Left ventricle myocardium inferior (tissue), 1 donor: ENCODE measurements at places on chromosomes 16 and 17. TPM values are rescaled to one million over a fixed set of nuclear protein-coding genes. Genes with fewer than 3 reads are reported as not detected.
A peak's percentile ranks its signal among the peaks of the same experiment; 100 is the strongest.

DNA sequence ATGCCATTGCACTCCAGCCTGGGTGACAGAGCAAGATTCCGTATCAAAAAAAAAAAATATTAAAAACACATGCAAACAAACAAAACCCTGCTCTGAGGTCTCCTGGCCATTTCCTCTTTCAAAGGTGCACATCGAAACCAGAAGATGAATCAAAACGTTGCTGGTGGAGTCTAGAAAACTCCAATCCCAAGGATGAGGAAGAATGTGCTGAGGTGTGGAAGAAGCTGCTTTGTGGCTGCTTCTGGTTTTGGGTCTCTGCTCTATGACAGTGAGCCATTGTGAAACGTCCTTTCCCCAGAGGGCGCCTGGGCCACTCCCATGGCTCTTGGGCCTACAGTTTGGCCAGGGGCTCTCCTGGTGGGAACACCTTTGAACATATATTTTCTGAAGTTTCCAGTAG lies 112.6 kb downstream of the IRF8 start:
- H3K4me1 ChIP-seq: no peaks in the 10 kb centered on the region
- H3K4me3 ChIP-seq: no peak overlapping the region
- DNase-seq: no peak
- no peak overlapping the region for H3K27ac ChIP-seq

GRCh38 chr17:55363033-55363432 lies 58.6 kb downstream of the MMD start:
- H3K36me3 ChIP-seq: no peaks in the 10 kb centered on the region
- H3K27me3 ChIP-seq: no peaks in the 10 kb centered on the region

GRCh38 chr16:12062343-12063003 lies 85.9 kb downstream of the SNX29 start:
- no peak overlapping the region for H3K4me3 ChIP-seq
- DNase-seq: peak; percentile 75
- no peaks in the 10 kb centered on the region for H3K36me3 ChIP-seq
- H3K4me1 ChIP-seq: peaks cover 32% of the 10 kb centered on the region

The ABCA3 gene
- 6.9 TPM for total RNA-seq

The ASGR1 gene
- 0.14 TPM for total RNA-seq

DNA sequence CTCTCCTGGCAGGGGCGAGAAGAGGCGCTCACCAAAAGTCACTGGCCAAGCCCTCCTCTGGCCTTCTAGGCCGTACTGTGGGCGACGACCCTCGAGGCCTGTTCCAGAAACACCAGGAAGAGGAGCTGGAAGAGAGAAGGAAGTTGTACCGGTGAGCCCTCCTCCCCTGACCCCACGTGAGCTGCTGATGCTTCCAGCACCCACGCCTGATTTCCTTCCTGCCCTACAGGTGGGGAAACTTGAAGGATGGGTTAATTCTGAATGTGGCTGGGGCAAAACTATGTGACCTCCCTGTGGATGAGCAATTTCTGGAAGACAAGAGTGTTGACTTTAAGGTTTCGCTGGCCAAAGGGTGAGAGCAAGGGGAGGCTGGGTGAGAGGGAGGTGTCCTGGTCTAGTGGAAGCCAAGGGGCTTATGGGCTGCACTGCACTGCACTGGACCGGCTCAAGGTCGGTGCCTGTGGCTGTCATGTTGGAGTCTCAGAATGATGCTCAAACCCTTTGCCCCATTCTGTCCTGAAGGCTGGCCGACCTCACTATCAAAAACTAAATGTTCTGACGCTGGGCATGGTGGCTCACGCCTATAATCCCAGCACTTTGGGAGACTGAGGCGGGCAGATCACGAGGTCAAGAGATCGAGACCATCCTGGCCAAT lies 6.2 kb downstream of the C17orf100 start:
- no peak overlapping the region for H3K27ac ChIP-seq
- DNase-seq: no peak
- peaks cover 20% of the 10 kb centered on the region for H3K4me1 ChIP-seq
- H3K27me3 ChIP-seq: peaks cover 91% of the 10 kb centered on the region
- H3K36me3 ChIP-seq: no peaks in the 10 kb centered on the region

DNA sequence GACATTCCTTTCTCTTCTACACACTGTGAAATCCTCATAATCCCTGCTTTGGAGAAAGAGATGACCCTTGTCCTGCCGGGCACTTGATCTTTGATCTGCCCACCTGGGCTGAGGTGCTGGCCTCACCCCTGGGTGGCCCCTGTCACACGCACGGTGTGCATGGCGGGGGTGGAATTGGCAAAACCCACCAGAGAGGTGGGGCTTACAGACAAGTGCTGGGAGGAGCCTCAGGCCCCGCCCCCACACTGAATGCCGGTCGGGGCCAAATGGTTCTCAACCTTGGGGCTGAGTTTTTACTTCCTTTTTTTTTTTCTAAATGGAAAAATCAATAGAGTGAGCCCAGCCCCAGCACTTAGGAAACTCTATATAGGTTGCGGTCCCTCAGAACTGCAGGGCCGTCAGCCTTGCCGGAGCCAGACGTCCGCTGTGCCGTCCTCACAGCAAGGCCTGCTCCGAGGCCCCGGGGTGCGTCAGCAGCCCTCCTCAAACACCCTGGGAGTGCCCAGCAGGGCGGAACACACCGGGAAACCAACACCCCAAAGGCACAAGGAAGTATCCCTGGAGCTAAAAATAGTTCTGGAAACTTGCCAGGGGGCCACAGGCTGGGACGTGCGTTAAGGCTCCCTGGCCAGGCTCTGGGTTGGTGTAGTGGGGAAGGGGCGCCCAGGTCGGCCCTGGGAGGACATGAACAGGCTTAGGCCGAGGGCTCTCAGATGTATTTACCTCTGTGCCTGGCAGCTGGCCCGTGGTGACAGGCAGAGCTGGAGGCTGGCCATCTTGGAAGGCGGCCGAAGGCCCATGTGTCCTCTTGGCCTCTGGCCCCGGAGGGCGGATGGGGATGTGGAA lies 11.0 kb downstream of the GPRC5C start:
- H3K27me3 ChIP-seq: no peaks in the 10 kb centered on the region
- peak overlapping the region; percentile 59 for H3K4me3 ChIP-seq
- peaks cover 65% of the 10 kb centered on the region for H3K4me1 ChIP-seq
- H3K36me3 ChIP-seq: peaks cover 20% of the 10 kb centered on the region
- peak; percentile 94 for DNase-seq
- peak overlapping the region; percentile 98 for H3K27ac ChIP-seq

The TMEM220 gene
- total RNA-seq: 6.4 TPM

GRCh38 chr16:88560714-88561484 lies 9.3 kb upstream of the ZC3H18 start:
- no peak overlapping the region for H3K4me3 ChIP-seq
- H3K36me3 ChIP-seq: no peaks in the 10 kb centered on the region
- peaks cover 31% of the 10 kb centered on the region for H3K27me3 ChIP-seq

The KRTAP4-2 gene
- total RNA-seq: not detected

DNA sequence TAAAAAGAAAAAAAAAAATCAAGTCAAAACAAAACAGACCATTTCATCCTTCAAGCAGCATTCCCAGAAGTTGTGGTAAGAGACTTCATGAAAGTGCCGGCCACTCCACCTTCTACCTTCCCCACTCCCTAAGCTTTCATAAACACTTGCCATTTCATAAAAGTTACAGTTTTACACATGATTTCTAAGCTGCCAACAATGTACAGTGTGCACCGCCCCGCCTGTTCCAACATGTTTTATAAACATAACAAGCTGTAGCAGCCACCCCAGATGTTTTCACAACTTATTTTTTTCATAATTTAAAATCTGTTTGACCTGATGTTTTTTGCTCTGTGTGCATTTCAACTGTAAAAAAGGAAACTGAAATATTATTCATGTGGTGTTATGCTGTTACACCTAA lies 608.1 kb downstream of the TOX3 start:
- DNase-seq: no peak
- no peaks in the 10 kb centered on the region for H3K4me1 ChIP-seq
- H3K27me3 ChIP-seq: no peaks in the 10 kb centered on the region
- H3K4me3 ChIP-seq: no peak overlapping the region

DNA sequence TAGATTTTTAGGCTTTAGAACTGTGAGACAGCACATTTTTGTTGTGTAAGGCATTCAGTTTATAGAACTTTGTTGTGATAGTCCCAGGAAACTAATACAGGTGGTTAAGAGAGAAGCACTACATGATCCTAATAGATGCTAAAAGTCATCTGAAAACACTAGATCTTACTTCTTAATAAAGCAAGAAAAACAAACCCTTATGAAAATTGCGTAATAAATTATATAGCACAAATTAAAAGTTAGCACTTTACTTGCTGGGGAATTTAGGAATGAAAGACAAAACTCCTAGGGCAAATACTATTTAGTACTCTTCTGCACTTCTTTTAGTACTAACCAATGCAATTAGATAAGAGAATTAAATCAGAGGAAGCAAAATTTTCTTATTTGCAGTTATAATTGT lies 163.3 kb upstream of the SHISA6 start:
- peaks cover 14% of the 10 kb centered on the region for H3K27me3 ChIP-seq
- no peaks in the 10 kb centered on the region for H3K36me3 ChIP-seq
- no peaks in the 10 kb centered on the region for H3K4me1 ChIP-seq
- DNase-seq: no peak

GRCh38 chr16:59886021-59886420 lies 1151.9 kb upstream of the GOT2 start:
- H3K36me3 ChIP-seq: no peaks in the 10 kb centered on the region
- no peaks in the 10 kb centered on the region for H3K4me1 ChIP-seq
- no peaks in the 10 kb centered on the region for H3K27me3 ChIP-seq
- peak overlapping the region; percentile 43 for H3K27ac ChIP-seq
- DNase-seq: peak; percentile 36

DNA sequence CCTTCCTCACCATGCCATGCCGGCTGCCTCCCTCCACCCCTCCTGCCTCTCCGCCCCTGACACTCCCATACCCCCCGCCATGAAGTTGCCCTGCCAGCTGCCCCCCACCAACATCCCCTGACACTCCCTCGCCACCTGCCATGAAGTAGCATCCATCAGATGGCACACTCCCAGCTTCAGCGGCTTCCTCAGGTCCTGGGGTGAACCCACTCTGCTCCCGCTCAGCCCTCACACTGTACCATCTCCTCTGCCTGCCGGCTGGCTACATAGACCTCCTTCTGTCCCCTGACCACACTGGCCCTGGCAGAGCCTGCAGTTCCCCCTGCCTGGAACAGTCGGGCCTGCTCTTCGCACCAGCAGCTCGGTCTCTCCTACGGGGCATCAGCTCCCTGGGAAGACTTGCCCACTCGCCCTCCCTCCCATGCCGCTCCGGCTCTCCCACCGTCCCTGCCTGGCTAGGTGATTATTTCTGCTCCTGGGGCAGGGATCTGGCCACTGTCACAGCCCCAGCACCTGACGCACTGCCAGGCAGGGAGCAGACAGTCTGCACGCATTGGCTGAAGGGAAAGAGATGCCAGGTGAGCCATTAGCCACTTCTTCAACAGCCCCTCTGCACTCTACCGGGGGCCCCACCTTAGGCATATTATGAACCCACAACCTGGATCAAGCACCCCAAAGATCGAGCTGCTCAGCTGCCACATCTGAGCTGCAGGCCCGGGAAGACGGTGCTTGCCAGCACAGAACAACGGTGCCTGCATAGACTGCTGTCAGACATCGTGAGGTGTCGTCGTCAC lies 9.0 kb downstream of the CANT1 start:
- peaks cover 54% of the 10 kb centered on the region for H3K4me1 ChIP-seq
- no peak for DNase-seq
- H3K27me3 ChIP-seq: no peaks in the 10 kb centered on the region
- no peak overlapping the region for H3K4me3 ChIP-seq
- no peak overlapping the region for H3K27ac ChIP-seq
- H3K36me3 ChIP-seq: peaks cover 34% of the 10 kb centered on the region

- H3K27me3 ChIP-seq: no peaks in the 10 kb centered on the region
- H3K4me3 ChIP-seq: no peak overlapping the region
- H3K4me1 ChIP-seq: peaks cover 44% of the 10 kb centered on the region
- peak overlapping the region; percentile 64 for H3K27ac ChIP-seq
- H3K36me3 ChIP-seq: peaks cover 6% of the 10 kb centered on the region
- no peak for DNase-seq
Observed at GRCh38 chr16:14324581-14324980, 253.5 kb downstream of the MRTFB start.

DNA sequence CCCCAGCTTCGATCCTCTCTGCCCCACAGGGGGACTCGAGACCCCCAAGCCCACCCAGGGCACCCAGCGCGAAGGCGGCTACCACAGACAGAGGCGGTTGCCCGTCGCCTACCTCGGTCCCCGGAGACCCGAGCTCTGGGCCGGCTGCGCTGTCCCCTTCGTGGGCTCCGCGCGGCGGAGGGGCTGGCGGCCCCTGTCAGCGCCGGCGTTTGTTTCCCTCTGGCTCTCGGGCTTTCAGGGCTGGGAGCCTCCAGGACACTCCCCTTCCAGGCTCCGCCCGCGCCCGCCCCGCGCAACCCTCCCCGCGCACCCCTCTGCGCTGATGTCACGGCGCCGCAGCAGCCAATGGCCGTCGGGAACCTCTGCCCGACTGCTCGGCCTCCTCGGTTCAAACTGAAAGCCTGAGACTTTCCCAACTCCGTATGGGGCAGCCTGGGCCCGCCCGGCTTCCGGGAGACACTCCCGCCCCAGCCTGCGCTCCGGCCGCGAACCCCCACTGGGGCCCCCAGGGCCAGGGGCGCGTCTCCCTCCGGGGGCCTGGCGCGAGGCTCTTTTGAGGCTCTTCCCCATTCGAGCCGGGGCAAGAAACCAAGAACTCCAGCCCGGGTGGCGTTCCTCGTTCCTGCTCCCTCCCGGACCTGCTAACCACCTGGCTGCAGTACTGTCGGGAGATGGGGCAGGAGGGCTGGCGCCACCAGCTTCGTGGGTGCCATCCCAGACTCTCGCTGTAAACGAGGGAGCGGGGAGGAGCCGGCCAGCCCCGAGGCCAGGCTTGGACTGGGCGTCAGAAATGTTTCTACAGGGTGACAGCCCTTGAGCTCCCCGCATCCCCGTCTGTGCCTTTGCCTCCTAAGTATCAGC lies at the start of gene CDC42EP4:
TSS of gene CDC42EP4 (minus strand) at position 221 of the 861 bp plus-strand sequence. CDS start 25,501 bp downstream, outside the sequence.
- H3K27me3 ChIP-seq: no peaks in the 10 kb centered on the region
- H3K4me3 ChIP-seq: peak within 1 kb of the TSS; percentile 81
- peak; percentile 96 for DNase-seq
- peak within 1 kb of the TSS; percentile 98 for H3K27ac ChIP-seq

GRCh38 chr17:30808785-30809286 lies 15.7 kb downstream of the CRLF3 start:
- H3K4me3 ChIP-seq: no peak overlapping the region
- DNase-seq: no peak
- peak overlapping the region; percentile 43 for H3K27ac ChIP-seq
- peaks cover 27% of the 10 kb centered on the region for H3K4me1 ChIP-seq

GRCh38 chr16:83105279-83106077 lies 478.7 kb downstream of the CDH13 start:
- no peaks in the 10 kb centered on the region for H3K27me3 ChIP-seq
- DNase-seq: no peak
- no peak overlapping the region for H3K27ac ChIP-seq
- no peaks in the 10 kb centered on the region for H3K36me3 ChIP-seq
